Ovary (tissue), 10 donors: ENCODE measurements at places on chromosomes 1 and 21. TPM values are rescaled to one million over a fixed set of nuclear protein-coding genes. Genes with fewer than 3 reads are reported as not detected.

SLC22A15 gene
- total RNA-seq, result 2.2 TPM

FCGR3B gene
- 1.6 TPM for total RNA-seq

RSPH1 gene
- total RNA-seq, result 4.0 TPM

- no peak overlapping the region for H3K27ac ChIP-seq
- DNase-seq, result no peak
- H3K36me3 ChIP-seq, result no peaks in the 10 kb centered on the region
- peaks cover 3% of the 10 kb centered on the region for H3K4me1 ChIP-seq
- no peaks in the 10 kb centered on the region for H3K27me3 ChIP-seq
Measured at GRCh38 chr21:42677339-42678321, 24.2 kb downstream of the PDE9A start.

GRCh38 chr1:30190511-30191153 lies 532.8 kb downstream of the MATN1 start:
- H3K27me3 ChIP-seq, result no peaks in the 10 kb centered on the region
- no peak for DNase-seq
- H3K4me3 ChIP-seq, result no peak overlapping the region
- H3K4me1 ChIP-seq, result peaks cover 2% of the 10 kb centered on the region
- no peaks in the 10 kb centered on the region for H3K36me3 ChIP-seq

GRCh38 chr1:94329986-94330385 lies 88.2 kb upstream of the ABCD3 start:
- no peaks in the 10 kb centered on the region for H3K36me3 ChIP-seq
- no peak for DNase-seq
- H3K4me1 ChIP-seq, result peaks cover 5% of the 10 kb centered on the region
- no peak overlapping the region for H3K4me3 ChIP-seq
- no peak overlapping the region for H3K27ac ChIP-seq
- H3K27me3 ChIP-seq, result no peaks in the 10 kb centered on the region

- no peaks in the 10 kb centered on the region for H3K36me3 ChIP-seq
- no peaks in the 10 kb centered on the region for H3K4me1 ChIP-seq
- H3K4me3 ChIP-seq, result no peak overlapping the region
- H3K27ac ChIP-seq, result no peak overlapping the region
- H3K27me3 ChIP-seq, result no peaks in the 10 kb centered on the region
Measured at GRCh38 chr1:59697150-59697800, 117.5 kb upstream of the HOOK1 start.

DNA sequence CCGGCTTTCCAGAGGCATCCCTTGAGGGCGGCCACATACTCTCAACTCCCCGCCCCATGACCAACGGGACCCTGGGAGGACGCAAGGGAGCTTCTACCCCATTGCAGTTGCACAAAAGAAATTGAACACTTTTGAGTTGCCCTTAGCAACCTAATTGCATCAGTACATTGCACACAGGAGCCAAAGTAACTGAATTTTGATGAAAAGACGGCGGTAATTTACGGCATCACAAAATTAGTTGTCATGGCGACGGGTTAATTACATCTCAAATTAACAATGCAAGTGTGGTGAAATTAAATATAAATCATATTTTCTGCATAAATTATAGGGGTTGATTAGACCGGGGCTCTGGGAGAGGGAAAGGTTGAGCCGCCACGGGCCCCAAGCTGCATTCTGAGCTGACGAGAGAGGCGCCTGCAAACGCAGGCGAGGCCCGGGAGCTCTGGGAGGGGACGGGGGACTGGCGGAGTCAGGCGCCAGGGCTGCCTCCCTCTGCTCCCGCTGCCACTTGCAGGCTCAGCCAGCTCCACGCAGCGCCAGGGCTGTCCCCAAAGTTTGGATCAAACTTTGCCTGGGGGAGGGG lies 61.4 kb downstream of the CASZ1 start:
- no peak overlapping the region for H3K4me3 ChIP-seq
- no peak for DNase-seq
- H3K36me3 ChIP-seq, result no peaks in the 10 kb centered on the region
- H3K27me3 ChIP-seq, result no peaks in the 10 kb centered on the region

DNA sequence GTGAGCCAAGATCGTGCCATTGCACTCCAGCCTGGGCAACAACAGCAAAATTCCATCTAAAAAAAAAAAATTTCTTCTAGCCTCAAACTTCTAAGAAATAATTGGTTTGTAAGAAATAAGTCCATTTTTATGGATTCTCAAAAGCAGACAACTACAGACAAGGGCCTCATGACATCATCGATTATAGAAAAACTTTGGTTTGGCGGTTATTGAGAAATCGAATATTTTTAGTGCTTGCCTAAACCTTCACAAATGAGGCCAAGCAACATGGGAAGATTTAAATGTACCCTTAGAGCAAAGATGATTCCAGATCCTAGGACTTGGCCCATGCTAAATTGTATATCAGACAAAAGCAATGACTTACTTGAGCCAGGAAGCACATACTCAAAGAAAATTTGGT lies 27.8 kb upstream of the MX1 start:
- no peak overlapping the region for H3K27ac ChIP-seq
- H3K4me1 ChIP-seq, result no peaks in the 10 kb centered on the region

GRCh38 chr1:53276153-53276901 lies 38.0 kb upstream of the MAGOH start:
- no peaks in the 10 kb centered on the region for H3K36me3 ChIP-seq
- no peak overlapping the region for H3K4me3 ChIP-seq
- DNase-seq, result no peak
- H3K27ac ChIP-seq, result no peak overlapping the region
- no peaks in the 10 kb centered on the region for H3K27me3 ChIP-seq

- no peak overlapping the region for H3K4me3 ChIP-seq
- no peak overlapping the region for H3K27ac ChIP-seq
- no peaks in the 10 kb centered on the region for H3K4me1 ChIP-seq
- no peaks in the 10 kb centered on the region for H3K27me3 ChIP-seq
- H3K36me3 ChIP-seq, result no peaks in the 10 kb centered on the region
Measured at GRCh38 chr1:220135755-220136154, 41.8 kb downstream of the IARS2 start.
